ENCODE measurements at places on chromosomes 11 and 22.

GRCh38 chr11:108609682-108610081 lies 16.1 kb upstream of the EXPH5 start:
- no peak for DNase-seq

- no peak for DNase-seq
Measured at GRCh38 chr11:70364178-70364577, 34.2 kb upstream of the CTTN start.

DNA sequence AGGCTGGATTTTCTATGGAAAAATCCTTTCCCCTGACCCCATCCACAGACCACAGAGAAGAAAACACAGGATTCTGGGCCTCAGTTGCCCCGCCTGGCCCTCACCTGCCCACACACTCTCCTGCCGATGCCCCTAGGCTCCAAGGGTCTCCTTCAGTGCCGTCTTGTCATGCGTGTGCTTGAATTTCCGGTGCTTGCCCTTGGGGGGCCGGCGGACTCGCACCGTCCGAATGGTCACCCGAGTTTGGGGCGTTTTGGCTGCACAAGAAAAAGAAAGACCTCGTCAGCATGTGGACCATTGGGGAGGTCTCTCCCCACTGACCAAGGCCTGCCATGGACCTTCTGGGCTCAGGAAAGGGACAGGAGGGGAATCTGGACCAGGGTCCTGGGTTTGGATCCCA lies 19.2 kb downstream of the PDGFB start:
- no peak for DNase-seq

DNA sequence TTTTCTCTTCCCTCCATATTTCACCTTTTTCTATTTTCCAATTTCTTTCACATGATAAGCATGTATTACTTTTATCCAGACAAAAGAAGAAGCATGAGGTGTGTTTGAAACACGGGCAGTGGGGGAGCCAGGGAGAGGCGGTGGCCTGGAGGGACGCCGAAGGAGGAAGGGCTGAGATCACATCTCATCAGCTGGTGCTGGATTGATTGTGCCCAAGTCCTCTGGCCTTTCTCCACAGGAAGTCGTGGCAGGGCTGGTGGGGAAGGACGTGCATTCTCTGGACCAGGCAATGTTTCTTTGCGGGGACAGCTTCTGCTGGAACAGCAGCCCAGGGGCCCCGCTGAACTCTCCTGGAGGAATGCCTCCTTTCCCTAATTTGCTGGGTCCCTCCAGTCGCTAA lies 82.9 kb downstream of the MIAT start:
- DNase-seq: no peak

GRCh38 chr11:21428796-21429195 lies 759.4 kb downstream of the NELL1 start:
- DNase-seq: no peak

GRCh38 chr22:37036655-37037377 lies 14.7 kb upstream of the KCTD17 start:
- no peak for DNase-seq

- no peak for DNase-seq
Measured at GRCh38 chr22:30279046-30279788, 10.1 kb downstream of the CASTOR1 start.

DNA sequence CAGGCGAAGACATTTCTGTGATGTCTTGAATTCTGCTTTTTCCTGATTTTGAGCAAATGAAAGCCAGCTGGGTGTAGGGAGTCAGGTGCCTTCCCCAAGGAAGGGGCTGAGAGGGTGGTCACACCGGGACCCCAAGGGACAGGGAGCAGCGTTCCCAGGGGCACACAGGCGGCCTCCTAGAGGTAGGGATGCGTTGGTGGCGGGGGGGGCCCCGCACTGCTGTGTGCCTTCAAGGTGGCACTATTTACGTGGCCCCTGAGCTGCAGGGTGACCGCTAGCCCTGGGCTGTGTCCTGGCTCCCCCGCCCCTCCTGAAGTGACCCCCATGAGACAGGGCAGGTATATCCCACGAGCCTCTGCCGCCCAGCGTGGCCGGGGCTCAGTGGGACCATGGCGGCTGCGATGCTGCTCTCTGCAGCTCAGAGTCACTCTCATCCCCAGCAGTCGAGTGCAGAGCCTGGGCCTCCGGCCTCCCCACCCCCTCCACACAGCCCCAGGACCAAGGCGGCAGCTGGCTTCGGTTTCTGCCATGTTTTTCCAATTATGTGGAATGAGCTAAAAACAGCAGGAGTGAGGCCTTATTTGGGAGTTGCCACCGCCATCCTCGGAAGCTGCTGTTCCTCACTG lies 60.9 kb downstream of the LRP5 start:
- no peak for DNase-seq

DNA sequence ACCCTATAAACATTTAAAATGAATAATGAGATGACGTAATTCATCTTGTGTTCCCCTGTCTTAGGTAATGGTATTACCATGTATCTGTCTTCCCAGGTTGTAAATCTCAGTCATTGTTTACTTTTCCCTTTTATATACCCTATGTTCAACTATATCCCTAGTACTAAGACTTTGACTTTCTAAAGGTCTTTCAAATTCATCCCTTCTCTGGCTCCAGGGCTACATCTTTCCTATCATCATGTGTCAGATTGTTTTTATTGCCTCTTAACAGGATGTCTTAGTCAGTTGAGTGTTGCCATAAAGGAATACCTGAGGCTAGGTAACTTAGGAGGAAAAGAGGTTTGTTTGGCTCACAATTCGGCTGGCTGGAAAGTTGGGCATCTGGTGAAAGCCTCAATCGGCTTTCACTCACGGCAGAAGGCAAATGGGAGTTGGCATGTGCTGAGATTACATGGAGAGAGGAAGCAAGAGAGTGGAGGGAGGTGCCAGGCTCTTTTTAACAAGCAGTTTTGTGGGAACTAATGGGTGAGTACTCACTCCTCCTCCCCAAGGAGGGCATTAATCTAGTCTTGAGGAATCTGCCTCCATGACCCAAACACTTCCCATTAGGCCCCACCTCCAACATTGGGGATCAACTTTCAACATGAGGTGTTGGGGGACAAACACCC lies 11.6 kb upstream of the DLAT start:
- DNase-seq: no peak

DNA sequence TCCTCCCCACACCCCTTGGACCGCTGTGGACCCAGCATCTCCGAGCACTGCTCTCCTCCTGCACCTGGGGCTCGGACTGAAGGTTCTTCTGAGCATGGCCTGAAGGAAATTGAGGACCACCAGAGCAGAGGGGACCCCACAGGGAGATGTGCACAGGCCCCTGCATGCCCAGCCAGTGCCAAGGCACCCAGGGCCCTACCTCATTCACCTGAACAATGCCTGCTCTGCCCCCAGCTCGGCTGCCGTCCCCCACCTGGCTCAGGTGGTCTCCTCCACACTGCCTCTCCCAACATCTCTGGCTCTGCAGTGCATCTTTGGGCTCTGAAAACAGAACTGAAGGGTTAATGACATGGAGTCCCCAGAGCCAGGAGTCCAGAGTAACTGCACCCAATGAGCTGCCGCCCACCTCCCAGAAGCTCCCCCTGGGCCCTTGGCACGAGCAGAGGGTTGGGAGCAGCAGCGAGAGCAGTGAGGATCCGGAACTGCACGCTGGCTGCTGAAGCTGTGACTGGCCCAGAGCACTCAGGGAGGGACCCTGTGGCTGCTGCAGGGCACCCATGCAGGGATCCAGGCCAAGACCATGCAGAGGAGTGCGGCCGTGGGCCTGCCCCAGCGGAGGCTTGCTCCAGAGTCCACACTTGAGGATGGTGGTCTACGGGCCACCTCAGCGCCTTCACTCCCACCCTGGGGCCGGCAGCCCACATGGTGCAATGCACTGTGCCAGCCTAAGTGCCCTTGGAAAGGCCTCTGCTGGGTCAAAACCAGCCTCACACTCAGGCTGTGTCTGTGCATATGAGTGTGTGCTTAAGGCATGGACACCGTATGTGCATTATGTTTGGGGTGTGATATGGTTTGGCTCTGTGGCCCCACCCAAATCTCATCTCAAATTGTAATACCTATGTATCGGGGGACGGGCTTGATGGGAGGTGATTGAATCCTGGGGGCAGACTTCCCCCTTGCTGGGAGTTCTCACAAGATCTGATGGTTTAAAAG lies 686.1 kb downstream of the TBC1D22A start:
- DNase-seq: no peak

GRCh38 chr11:30917859-30918478 lies 331.8 kb upstream of the MPPED2 start:
- DNase-seq: no peak

- no peak for DNase-seq
Measured at GRCh38 chr11:118922745-118923627, 2.7 kb downstream of the BCL9L start.

- DNase-seq: no peak
Measured at GRCh38 chr11:15471048-15471894, 356.5 kb downstream of the INSC start.

- no peak for DNase-seq
Measured at GRCh38 chr11:68372114-68372513, 59.7 kb downstream of the LRP5 start.

- DNase-seq: no peak
Measured at GRCh38 chr11:103486604-103487003, 377.4 kb downstream of the DYNC2H1 start.

GRCh38 chr11:118547132-118547531 lies 16.1 kb downstream of the TMEM25 start:
- DNase-seq: no peak

- DNase-seq: no peak
Measured at GRCh38 chr11:10486161-10486840, 31.2 kb downstream of the AMPD3 start.

DNA sequence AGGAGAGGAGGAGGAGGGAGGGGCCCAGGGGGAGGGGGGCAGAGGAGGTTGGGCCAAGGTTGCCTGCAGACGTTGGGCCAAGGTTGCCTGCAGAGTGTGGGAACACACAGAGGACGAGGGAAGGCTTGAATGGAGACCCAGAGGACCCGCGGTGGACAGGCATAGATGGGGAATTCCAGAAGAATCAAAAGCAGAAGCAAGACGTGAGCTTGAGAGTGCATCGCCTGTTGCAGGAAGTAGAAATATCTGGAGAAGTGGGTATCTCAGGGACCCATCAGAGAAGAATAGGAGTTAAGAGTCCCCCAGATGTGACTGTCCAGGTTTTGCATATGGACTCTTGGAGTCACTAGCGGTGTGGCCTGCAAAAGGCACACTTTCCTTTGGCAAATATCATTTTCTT lies 670.2 kb downstream of the TBC1D22A start:
- no peak for DNase-seq

GRCh38 chr11:18853086-18853720 lies 61.6 kb upstream of the PTPN5 start:
- no peak for DNase-seq

GRCh38 chr22:41070665-41071331 lies 21.6 kb upstream of the EP300 start:
- no peak for DNase-seq

- no peak for DNase-seq
Measured at GRCh38 chr11:96168623-96169022, 174.4 kb downstream of the MAML2 start.

DNA sequence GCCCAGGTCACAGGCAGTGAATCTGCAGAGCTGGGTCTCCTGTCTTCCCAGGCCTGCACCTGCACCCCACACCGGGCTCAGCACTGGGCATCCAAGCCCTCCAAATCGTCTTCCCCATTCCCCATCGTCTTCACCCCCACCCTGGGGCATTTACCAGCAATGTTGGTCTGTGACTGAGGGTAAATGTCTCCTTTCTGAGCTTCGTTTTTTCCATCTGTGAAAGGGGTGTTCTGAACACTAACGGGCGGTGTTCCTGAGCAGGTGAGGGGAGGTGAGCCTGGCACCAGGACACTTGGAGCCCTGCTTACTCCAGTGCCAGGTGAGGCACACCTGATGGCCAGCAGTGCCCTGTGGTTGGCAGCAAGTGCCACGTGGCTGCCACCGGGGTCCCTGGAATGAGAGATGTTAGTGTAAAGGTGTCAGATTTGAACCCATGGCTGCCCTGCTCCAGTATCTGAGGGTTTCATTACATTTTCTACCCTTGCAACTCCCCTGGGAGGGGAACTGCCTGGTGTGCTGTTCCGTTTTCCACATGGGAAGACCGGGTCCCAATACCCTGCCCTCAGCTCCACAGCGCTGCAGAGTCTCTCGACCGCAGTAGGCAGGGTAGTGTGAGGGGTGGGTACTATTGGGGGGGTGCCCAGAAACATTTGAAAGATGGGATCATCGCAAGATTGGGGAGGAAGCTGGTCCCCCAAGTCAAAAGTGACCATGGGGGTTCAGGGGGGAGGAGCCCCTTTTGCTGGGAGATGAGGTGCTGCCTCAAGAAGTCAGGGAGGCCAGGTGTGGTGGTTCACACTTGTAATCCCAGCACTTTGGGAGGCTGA lies 2.0 kb downstream of the CDC42EP1 start:
- no peak for DNase-seq

DNA sequence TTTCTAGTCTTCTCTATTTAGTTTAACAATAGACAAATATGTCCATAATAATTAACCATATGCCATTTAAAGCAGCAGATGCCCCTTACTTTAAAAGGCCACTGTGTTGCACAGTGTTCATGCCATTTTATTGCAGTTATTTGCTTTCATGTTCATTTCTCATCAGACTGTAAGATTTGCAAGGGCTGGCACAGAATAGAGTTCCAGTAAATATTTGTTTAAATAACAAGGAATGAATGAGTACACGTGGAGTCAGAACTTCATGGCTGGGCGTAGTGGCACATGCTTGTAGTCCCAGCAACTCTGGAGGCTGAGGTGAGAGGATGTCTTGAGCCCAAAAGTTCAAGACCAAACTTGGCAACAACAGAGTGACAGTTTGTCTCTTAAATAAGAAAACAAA lies 1228.6 kb downstream of the LRRC4C start:
- no peak for DNase-seq

- DNase-seq: no peak
Measured at GRCh38 chr22:35678836-35679235, 30.6 kb downstream of the APOL6 start.

DNA sequence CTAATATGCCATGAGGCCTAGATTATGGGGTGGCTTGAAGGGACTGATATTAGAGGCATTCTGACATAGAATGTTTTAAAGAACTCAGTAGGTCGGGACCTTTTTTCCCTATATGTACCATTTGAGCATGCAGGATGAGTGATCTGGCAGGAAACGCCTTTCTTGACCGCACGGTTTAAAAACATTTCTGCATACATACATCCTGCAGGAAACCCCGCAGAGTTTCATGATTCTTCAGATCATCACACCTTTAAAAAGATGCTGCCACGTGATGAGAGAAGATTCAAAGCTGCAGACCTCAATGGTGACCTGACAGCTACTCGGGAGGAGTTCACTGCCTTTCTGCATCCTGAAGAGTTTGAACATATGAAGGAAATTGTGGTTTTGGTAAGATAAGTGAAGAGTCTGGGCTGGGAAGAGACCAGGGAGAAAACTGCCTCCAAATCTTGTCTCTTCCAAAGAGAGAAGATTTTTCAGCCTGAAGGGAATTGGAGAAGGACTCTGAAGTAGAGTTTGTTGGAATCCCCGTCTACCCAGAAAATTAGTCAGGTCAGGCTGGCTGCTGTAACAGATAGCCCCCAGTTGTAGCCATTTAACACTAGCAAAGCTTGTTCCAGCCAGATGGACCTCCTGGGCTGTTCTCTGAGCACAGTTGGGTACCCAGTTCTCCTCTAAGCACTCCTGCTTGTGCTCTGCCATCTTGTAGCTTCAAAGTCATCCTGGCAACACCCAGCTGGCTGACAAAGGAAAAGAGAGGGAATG lies 7.4 kb downstream of the RCN1 start:
- no peak for DNase-seq

- DNase-seq: no peak
Measured at GRCh38 chr11:107956543-107956942, 28.3 kb downstream of the RAB39A start.

GRCh38 chr11:63639199-63639832 lies 25.1 kb upstream of the PLAAT3 start:
- DNase-seq: no peak

GRCh38 chr11:28461846-28462245 lies 353.7 kb downstream of the METTL15 start:
- DNase-seq: no peak

GRCh38 chr22:47776329-47776728 lies 1013.9 kb downstream of the TBC1D22A start:
- no peak for DNase-seq
